ENCODE measurements at places on chromosomes 2 and 18.

DNA sequence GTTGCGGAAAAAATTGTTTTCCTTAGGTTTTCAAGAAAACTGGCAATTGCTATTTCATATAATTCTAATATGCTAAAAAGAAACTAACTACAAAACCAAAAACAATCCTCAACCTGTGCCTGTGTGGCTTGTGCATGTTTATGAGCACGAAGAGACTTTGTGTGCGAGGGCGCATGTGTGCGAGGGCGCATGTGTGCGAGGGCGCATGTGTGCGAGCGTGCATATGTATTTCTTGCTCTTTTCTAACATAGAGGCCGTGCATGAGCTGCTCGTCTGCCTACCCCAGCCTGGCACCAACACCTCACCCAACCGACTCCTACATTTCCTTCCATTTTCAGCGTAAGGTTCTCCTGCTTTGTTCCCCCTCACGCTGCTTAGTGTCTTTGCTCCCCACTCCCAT, 211.6 kb downstream of the DOK6 start:
- no peak for DNase-seq

DNA sequence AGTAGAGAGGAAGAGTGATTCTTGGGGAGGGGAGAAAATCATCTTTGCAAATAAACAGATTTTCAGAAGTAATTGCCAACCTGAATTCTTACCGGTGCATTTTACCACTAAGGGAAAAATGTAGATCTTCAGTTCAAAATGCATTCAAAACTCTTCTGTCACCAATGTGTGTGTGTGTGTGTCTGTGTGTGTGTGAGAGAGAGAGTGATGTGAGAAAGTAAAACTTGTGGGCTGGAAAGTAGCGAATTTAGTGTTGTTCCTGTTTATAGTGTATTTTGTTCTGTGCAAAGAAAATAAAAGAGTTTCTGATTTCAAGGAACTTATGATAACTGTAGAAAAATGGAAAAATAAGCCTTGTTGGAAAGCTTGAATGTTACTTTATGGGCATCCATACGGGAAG, 27.0 kb downstream of the KCNJ13 start:
- DNase-seq, result no peak

- DNase-seq, result no peak
These were observed 33.6 kb upstream of the B3GNT7 start for GRCh38 chr2:231361701-231362554.

- DNase-seq, result no peak
These were observed 2.2 kb downstream of the SETBP1 start for GRCh38 chr18:44682871-44683221.

- peak; percentile 84 for DNase-seq
These were observed 282.5 kb upstream of the MYT1L start for GRCh38 chr2:2613279-2614199.

DNA sequence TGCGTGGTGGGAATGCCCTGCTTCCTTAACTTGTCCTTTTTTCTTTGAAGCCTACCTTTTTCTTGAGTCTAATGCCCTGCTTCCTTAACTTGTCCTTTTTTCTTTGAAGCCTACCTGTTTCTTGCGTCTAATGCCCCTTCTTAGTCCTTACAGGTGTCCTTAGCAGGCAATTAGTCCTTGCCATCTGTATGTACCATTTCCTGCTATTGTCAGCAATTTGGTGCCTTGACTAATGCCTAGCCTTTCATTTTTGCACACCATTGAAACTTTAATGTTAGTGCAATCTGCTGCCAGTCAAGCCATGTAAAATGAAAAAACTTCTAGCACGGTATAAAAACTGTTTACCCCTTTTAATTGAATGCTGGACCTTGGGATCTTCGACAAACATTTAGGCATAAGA, 4.3 kb downstream of the KDM3A start:
- no peak for DNase-seq

GRCh38 chr2:164054651-164055050, 318.8 kb upstream of the FIGN start:
- no peak for DNase-seq

- DNase-seq, result peak; percentile 57
These were observed 5.3 kb upstream of the GDF7 start for GRCh38 chr2:20661421-20662307.

- no peak for DNase-seq
These were observed 2.9 kb downstream of the ACKR3 start for GRCh38 chr2:236572482-236572881.

GRCh38 chr2:168601741-168602140, 145.7 kb downstream of the CERS6 start:
- no peak for DNase-seq

DNA sequence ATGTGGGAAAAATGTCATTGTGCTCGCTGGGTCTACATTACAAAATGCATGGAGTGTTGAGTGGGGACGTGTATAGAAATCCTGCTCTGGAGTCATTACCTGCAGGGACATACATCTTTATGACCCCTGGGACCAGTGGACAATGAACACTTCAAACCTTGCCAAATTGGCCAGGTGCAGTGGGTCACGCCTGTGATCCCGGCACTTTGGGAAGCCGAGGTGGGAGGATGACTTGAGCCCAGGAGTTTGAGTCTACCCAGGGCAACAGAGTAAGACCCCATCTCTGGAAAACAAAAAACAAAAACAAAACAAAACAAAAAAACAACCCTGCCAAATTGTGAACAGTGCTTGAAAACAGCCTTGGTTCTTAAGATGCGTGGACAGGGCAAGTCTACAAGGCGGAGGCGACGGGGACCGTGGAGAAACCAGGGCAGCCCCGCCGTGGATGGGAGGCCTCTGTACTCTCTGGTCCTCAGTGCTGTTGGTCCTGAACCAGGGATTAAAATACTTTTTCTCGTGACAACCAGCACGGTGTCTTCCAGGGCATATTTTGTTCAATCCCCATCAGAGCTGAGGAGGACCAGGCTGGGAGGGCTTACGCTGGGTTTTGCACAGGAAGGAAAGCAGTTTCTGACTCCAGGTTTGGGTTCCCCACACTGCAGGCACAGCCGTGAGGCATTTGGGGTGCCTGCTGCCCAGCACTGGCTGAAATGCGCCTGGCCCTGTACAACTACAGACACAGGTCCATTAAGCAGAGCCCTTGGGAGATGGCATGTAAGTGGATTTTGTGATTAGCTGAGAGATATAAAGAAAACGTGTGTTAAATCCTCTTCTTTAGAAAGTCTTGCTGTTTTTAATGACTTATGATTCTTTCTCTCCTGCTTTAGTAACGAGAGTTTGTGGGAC, 13.7 kb downstream of the COLEC11 start:
- no peak for DNase-seq

- no peak for DNase-seq
These were observed 106.0 kb downstream of the COPS8 start for GRCh38 chr2:237191714-237192081.

GRCh38 chr2:46179037-46179621, 118.1 kb upstream of the EPAS1 start:
- DNase-seq, result peak; percentile 51

- DNase-seq, result no peak
These were observed 11.4 kb upstream of the RAB31 start for GRCh38 chr18:9696701-9697100.

DNA sequence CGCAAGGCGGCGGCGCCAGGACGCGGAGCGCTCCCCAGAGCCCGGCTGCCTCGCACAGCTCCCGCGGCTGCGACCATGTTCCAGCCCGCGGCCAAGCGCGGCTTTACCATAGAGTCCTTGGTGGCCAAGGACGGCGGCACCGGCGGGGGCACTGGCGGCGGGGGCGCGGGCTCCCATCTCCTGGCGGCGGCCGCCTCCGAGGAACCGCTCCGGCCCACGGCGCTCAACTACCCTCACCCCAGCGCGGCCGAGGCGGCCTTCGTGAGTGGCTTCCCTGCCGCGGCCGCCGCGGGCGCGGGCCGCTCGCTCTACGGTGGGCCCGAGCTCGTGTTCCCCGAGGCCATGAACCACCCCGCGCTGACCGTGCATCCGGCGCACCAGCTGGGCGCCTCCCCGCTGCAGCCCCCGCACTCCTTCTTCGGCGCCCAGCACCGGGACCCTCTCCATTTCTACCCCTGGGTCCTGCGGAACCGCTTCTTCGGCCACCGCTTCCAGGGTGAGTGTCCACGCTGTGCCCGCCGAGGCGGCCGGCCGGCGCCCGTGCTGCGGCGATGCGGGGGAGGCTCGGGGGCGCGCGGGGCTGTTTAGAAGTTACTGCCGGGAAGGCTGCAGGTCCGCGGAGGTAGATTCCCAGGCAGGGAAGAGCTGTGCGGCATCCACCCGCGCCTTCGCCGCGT, 696 bp downstream of the EMX1 start:
- DNase-seq, result no peak

GRCh38 chr2:68258851-68259250, 6.5 kb upstream of the PPP3R1 start:
- no peak for DNase-seq

- DNase-seq, result no peak
These were observed 129.7 kb downstream of the MAP3K20 start for GRCh38 chr2:173205375-173205774.

GRCh38 chr18:427005-427404, 73.5 kb downstream of the COLEC12 start:
- no peak for DNase-seq

GRCh38 chr2:9738535-9739496, 104.5 kb upstream of the TAF1B start:
- DNase-seq, result no peak

- no peak for DNase-seq
These were observed 33.6 kb downstream of the GTF2A1L start for GRCh38 chr2:48651158-48651790.

- no peak for DNase-seq
These were observed 73.6 kb downstream of the CYBRD1 start for GRCh38 chr2:171595896-171596295.

- peak; percentile 57 for DNase-seq
These were observed 16.6 kb downstream of the MALT1 start for GRCh38 chr18:58687871-58688308.

GRCh38 chr2:235513984-235514626, 20.3 kb downstream of the AGAP1 start:
- no peak for DNase-seq

DNA sequence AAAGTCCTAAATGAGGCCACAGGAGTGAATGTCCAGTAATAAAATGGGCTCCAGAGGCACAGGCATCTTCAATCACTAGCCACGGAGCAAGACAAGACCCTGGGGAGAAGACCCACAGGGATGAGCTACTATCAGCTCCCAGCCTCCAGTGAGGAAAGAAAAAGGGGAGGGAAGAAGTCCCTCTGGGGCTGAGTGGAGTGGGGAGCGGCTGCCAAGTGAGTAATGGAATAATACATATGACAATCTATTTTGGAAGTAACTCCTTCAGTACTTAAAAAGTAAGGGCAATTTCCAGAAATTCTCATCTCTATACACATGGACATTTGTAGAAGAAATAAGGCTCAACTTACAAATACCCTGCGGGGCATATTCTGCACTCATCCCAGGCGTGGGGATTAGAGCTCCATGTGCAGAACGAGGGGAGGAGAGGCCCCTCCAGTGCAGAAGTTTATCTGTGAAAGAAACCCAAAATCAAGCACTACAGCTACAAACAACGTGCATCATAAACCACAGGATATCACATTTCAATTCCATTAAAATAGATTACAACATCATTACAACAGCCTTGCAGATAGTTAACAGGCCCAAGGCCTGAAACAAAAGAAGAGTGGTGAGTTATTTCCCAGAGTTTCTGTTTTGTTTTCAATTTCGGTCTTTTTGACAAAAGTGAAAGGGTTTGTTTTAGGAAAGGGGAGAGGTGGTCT, 84.9 kb downstream of the BCL11A start:
- DNase-seq, result no peak

DNA sequence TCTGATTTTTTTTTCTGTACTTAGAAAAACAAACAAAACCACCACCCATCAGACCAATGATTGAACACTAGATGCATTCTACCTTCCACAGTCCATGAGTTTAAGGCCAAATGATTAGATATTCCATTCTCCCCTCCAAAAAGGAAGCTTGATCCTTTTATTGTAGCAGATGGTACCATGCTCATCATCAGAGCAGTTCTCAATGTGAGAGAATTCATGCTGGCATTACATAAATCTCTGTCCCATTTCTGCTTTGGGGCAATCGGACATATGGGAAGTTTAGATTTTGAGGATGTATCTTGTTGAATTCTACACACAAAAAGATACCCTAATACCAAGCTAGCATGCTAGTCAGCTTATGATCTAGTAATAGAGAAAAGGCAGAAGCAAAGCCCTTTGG, 186.6 kb downstream of the RAD51AP2 start:
- no peak for DNase-seq

DNA sequence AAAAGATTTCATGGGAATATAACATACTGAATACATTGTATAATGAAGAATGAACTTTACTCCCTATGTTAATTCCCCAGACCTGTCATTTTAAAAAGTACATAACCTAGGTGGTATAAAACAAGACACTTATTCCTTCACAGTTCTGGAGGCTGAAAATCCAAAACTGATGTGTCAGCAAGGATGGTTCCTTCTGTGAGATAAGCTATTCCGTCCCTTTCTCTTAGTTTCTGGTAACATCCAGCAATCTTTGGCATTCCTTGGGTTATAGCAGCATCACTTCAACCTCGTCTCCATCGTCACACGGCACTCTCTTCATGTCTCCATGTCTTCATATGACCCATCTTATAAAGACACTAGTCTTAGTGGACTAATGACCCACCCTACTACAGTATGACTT, 93.9 kb downstream of the ASXL2 start:
- no peak for DNase-seq

GRCh38 chr18:3824101-3824500, 374.1 kb downstream of the TGIF1 start:
- DNase-seq, result no peak

GRCh38 chr18:76266236-76266991, 228.6 kb downstream of the ZNF516 start:
- DNase-seq, result no peak

DNA sequence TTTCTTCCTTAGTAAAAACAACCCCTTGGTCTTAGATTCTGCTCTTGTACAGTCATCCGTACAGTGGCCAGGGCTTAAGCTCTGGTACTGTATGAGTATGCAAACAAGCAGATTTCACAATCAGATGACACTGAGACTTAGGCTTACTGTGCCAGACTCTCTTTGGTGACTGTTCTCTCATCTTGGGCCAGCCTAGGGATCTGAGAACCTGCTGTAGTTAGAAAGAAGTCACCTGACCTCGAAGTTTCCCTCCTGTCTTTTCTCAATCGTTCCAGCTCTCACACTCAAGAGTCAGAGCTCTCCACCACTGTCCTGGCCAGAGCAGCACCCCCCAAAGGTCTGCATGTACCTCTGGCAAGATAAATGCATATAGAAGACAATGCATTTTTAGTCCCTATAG, 63.2 kb downstream of the ZEB2 start:
- no peak for DNase-seq

DNA sequence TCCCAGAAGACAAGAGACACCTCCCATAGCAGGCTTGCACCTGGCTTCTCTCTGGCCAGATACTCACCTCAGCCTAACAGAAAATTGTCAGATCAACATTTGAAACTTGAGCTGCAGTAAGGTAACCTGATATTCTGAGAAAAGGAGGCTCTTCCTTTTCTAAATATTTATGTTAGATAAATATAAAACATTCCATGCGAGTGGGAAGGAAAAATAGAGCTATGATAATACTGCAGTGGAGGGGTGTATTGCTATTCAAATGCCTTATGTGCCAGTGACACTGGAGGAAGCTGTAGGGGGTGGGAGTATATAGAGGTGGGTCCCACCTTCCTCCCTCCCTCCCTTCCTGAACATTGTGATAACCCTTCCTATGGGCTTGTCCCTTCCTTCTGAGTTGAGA, 515.5 kb upstream of the CHAC2 start:
- DNase-seq, result no peak
